ENCODE measurements at places on chromosomes 11 and 22.

GRCh38 chr11:65501472-65502273 lies 2.8 kb downstream of the MALAT1 start:
- DNase-seq, result no peak

GRCh38 chr22:38267086-38267485 lies 5.7 kb downstream of the TMEM184B start:
- DNase-seq, result no peak

DNA sequence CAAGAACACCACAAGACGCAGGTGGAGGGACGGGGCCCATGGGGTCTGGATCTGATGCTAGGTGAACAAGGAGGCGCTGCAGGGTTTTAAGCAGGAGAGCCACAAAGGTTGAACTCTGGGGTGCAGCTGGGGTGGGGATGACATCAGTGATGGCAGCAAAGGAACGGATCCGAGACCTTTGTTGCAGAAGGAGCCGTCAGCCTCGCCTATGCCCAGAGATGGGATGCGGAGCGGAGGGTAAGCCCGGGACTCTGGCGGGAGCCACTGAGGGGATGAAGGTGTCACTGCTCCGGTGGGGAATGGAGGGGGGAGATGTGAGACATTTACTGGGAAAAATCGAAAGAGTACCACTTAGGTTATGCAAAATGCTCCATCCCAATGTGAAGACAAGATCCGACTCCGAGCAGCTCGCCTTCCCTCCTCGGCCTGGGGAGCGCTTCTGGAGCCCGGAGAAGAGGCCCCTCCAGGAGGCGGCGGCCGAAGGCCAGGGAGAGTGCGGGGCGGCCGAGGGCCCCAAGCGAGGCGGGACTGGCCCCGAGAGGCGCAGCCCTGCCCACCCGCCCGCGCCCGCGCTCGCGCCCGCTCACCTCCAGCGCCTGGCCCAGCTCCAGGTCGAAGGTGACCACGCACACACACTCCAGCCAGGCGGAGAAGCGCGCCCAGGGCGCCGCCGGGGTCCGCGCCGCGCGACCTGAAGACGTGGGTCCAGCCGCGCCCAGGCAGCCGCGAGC lies 422 bp downstream of the DENND6B start:
- DNase-seq, result no peak

GRCh38 chr11:44771841-44772240 lies 45.1 kb downstream of the TSPAN18 start:
- no peak for DNase-seq
